ENCODE measurements at places on chromosomes 3 and 15.
A peak's percentile ranks its signal among the peaks of the same experiment; 100 is the strongest.

GRCh38 chr3:61876797-61877196, 315.4 kb downstream of the PTPRG start:
- DNase-seq: no peak

DNA sequence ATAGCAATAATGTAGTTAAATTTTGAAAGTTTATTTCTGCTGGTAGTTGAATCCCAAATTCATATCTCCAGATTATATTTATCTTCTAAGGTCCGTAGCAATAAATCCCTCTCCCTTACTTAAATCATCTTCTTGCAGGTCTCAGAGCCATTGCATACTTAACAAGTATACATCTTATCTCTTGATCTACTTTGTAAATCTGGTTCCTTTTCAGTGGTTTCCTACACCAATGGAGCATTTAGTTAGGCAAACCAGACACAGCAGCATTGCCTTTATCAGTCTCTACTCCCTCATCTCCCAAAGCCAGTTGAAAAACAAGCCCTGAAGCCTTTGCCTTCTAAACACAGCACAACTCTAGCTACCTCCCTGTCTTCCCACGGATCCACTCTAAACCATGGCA, 440.9 kb downstream of the CNTN6 start:
- no peak for DNase-seq

GRCh38 chr3:117736846-117737245, 1027.3 kb downstream of the TUSC7 start:
- no peak for DNase-seq

DNA sequence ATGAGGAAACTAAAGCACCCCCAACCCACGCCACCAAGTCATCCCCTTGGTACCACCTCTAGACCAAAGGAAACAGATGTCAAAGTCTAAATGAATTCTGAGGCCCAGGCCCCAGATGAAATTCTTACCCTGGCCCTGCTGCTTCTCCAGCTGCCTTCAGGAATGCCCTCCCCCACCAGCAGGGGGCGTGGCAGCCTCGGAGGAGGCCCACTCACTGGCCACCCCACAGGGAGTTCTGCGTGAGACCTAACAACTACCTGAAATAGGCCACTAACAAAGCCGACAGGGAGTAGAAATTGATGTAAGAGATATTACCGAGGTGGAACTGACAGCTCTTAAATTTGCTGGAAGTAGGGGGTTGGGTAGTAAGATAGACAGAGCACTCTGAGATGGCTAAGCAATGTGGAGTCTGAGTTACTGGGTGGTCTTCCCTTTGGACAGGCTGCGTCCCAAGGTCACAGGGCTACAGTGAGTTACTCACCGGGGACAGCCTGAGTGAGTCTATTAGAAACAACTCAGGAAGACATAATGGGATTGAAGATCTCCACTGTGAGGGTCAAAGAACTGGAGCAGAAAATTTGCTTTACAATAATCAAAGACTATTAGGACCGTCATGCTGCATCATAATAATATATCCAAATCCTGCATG, 240.7 kb downstream of the SHOX2 start:
- peak; percentile 3 for DNase-seq

- no peak for DNase-seq
These were observed 37.3 kb downstream of the STARD5 start for GRCh38 chr15:81286621-81287121.

GRCh38 chr3:17709236-17709810, 33.1 kb downstream of the TBC1D5 start:
- no peak for DNase-seq

GRCh38 chr3:35521196-35521595, 118.1 kb upstream of the ARPP21 start:
- no peak for DNase-seq

- DNase-seq: no peak
These were observed 63.7 kb downstream of the SRGAP3 start for GRCh38 chr3:9185701-9186100.

DNA sequence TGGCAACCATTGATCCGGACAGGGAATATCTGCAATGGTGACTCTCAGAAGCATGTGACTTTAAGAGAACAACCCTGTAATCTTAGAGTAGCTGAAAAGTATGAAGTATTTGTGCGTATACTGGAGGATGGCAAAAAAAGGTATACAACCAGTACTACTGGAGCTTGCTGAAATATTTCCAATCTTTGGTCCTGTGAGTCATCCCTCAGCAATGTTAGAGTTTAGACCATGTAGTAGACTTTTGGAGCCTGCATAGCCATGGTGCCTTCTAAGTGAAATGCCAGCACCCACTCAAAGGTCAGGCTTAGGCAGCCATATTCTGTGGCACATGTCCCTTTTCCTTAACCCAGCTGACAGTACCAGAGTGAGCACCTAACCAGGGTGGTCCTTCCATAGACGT, 429.4 kb downstream of the NTRK3 start:
- no peak for DNase-seq

- no peak for DNase-seq
These were observed 115.2 kb downstream of the PEX5L start for GRCh38 chr3:179921500-179921899.

- no peak for DNase-seq
These were observed at the start of gene PLA2G4B for GRCh38 chr15:41838400-41838897. PLA2G4B (plus strand) TSS chr15:41838847; CDS start chr15:41838914, 67 bp downstream.

DNA sequence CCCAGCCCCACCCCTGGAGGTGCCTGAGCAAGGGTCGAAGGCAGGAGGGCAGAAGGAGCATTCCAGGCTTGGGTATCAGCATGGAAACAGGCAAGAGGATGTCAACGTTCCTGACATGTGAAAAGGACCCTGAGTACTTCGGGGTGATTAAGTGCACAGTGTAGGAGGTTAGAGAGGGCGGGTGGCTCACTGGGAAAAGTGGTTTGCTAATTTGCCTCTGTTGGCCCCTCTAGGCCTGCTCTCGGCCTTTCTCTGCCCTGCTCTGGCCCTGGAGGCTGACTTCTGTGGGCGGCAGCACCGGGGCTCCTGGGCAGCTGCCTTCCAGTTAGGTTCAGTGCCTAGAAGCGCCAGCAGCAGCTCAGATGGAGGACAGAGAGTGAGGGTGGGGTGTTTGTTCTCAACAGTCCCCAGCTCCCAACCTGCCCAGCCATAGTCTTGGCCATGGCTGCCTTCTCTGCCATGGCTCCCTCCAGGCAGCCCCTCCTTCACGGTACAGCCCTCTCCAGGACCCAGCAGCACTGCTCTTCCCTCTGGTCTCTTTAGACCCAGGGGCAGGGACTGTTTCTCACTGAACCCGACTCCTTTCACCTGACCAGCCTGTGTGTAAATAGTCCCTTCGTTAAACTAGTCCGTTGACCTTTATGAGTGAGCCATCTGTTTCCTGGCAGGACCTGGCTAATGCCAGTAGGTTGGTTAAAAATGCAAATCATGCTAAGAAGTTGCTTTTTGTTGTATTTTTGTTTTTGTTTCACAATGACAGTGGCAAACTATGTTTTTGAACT, 107.1 kb upstream of the TPM1 start:
- no peak for DNase-seq

GRCh38 chr3:182220013-182220412, 508.3 kb downstream of the SOX2 start:
- DNase-seq: no peak

GRCh38 chr3:22671848-22672247, 531.3 kb upstream of the UBE2E2 start:
- DNase-seq: no peak

DNA sequence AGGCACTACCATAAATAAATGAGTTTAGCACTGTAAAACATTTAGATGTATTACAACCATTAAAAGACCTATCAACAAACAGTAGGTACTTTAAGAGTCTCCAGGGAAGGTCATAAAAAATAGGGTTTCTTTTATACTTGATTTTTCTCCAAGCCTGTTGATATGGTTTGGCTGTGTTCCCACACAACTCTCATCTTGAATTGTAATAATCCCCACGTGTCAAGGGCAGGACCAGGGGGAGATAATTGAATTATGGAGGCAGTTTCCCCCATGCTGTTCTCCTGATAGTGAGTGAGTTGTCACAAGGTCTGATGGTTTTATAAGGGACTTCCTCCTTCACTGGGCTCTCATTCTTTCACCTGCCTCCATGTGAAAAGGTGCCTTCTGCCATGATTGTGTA, 468.9 kb upstream of the UBE2E2 start:
- DNase-seq: no peak

DNA sequence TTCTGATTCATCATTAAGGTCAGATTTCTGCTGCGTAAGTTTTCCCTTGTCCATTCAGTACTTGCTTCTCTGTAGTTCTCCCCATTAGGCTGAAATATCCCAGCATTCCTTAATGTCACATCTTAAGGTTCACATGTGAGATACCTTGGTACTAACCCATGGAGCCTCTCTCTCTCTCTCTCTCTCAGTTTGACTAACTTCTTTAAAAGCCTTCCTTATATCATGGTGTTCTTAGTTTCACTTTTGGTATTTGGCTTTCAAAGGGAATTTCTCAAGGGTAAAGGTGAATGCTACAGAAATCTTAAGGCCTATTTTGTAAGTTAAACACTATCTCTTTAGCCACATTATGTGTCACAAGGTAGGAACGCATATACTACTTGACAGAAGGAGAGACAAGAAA, 427.3 kb upstream of the ZNF717 start:
- no peak for DNase-seq

DNA sequence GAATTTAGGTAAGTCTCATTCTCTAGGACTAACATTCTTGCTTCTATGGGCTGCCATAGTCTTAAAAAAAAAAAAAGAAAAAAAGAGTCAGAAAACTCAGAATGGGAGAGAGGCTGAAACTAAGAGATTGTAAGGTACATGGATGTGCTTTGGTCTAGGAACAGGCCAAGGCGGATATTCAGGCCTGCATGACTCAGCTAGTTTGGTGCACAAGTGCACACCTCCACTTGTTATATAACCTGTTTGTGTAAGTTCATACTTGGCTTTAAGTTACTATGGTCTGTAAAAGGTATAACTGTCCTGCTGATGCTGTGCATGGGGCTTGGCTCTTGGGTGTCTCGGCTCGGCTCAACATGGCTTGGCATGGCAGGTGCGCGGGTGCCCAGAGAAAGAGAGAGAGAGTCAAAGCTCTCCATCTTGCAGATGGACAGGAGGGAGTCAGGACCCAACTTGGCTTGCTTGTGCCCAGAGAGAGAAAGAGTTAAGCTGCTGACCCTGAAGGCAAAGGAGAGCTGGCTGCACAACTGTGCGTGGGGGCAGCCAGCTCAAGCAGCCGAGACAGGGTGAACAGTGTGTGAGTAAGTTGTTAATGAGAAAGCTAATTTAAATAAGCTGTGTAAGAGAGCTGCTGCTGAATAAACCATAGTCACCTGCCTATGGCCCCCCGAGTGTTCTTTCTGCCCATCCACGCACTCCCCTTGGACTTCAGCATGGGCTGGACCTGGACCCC, 31.4 kb upstream of the CHRNB4 start:
- no peak for DNase-seq

- no peak for DNase-seq
These were observed 299.3 kb downstream of the CLSTN2 start for GRCh38 chr3:140234256-140234655.

DNA sequence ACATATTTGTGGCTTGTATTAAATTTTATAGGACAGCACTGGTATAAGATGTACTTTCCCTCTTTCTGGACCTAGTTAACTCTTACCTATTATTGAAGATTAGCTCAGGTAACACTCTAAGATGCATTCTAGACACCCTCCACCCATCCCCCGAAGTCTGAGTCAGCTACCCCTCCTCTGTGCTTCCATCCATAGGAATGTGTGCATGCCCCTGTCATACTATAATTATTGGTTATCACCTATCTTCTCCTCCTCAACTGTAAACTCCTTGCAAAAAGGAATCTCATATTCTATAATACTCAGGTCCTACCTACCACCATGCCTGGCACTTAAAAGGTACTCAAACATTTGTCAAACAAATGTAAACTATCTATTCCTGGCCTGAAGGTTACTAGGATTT, 3.0 kb downstream of the PEAK1 start:
- no peak for DNase-seq

DNA sequence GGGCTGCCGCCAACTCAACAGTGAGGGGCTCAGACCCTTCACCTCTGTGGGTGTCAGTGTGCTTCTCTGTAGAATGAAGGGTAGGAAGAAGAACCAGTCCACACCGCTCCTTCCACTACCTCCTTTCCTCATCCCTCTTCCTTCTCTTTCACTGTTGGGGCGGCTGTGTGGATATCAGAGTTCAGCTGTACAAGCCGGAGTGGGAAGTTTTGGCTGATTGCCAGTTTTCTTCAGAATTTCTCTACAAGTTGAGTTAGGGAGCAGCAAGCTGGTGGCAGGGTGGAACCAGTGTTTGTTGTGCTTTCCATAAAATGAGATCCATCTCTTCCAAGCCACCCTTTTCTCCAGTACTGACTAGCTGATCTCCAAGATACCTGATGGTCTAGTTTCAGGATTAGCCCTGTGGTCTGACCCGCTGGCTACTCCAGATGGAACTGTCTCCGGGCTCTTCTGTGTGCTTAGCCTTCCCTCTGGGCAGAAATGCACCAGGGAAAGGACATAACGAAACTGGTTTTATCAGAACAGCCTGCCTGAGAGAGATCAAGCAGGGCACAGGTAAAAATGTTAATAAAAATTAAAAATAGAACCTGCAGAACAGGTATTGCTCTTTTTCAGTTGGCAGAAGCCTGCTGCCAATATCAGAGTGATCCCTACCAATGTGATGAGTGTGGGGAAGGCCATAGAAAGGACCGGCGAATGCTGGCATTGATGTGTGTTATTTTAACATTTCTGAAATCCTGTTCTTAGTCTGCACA, 169.9 kb upstream of the TSC22D2 start:
- no peak for DNase-seq

DNA sequence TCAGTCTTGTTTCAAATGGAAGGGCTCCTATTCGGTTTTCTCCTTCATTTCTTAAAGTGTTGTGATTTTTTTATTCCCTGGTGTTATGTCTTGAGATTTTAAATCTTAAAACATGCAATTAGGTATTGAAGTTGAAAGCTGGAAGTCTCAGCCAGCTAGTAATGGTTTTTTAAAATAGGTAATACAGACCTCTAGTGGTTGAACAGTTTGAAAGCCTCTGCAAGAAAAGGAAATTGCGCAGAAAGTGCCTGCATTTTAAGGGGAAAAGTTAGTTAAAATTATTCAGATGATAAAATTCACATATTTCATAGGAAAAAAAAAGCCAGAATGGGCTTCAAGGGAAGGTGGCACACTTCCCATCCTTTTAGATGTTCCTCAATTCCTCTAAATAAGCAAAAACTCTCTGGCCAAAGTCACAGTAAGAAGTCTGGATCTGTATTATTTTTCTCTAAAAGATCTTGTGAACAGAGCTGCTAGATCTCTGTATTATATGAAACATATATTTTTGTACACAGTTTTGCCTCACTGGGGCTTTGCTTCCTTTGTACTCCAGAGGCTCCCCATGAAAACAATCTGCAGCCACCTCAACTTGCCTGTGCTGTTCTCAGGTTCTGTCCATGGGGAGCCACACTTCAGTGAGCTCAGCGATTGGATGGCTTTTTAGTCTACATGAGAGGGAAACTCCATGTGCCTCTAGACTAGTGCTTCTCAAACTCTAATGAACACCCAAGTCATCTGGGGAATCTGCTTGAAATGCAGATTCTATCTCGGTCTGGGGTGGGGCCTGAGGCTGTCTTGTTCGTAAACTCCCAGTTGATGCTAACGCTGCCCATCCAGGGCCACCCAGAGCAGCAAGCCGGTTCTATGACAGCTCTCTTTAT, 21.5 kb downstream of the AGTR1 start:
- DNase-seq: no peak

DNA sequence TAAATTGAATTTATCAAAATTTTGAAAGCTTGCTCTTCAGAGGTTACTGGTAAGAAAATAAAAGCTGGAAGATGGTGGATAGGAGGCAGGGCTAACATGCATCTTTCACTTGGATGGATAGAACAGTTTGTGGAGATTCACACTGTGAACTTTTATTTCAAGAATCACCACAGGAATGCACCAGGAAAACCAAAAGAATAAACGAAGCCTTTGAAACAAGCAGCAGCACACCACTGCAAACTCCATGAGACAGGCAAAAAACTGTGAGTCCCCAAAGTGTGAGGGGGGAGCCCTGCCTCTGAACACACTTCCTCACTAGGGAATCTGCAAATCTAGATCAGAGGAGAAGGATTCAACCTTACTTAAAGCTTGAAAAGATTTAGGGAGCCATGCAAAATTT, 122.2 kb downstream of the RTP4 start:
- DNase-seq: no peak

All from activated T-helper 9 cell treated with anti-CD3 and anti-CD28 coated beads, Interleukin-2, amount 50 U/mL, for 16 hours (primary cell).